ENCODE measurements at places on chromosomes 2 and 18.

DNA sequence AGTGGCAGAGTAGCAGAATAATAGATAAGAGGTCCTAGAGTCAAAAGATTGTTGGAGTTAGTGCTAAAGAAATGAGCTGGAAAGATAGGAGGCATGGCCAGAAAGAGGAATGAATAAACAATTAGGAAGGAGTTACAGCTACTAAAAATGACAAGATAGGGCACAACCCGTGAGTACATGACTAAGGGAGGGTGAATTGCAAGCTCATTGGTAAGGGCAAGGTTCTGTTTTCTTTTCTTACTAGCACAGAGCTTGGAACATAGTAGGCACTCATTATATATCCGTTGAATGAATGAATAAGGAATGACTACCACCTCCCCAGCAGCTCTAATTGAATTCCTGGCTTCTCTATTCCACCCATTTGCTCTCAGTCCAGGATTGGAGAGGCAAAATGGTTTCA, 5.7 kb upstream of the MARCO start:
- no peak for DNase-seq

- DNase-seq = no peak
Measured at GRCh38 chr2:130339885-130340745, 2.6 kb upstream of the IMP4 start.

DNA sequence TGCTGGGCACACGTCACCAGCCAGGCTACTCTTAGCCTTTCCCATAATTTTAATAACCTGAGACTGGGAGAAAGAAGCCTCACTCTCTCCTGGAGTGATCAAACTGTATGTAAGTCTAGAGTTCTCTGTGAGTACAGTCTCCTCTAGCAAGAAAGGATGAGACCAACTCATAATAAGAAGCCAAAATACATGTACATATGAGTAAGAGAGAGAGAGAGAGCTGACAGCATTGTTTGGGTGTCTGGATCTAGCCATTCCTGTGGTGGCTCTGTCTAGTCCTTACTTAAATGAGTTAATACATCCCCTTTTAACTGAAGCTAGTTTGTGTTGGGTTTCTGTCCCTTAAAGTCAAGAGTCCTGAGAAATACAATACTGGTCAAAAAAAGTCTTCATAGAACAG, 26.0 kb upstream of the ANXA4 start:
- DNase-seq = no peak

DNA sequence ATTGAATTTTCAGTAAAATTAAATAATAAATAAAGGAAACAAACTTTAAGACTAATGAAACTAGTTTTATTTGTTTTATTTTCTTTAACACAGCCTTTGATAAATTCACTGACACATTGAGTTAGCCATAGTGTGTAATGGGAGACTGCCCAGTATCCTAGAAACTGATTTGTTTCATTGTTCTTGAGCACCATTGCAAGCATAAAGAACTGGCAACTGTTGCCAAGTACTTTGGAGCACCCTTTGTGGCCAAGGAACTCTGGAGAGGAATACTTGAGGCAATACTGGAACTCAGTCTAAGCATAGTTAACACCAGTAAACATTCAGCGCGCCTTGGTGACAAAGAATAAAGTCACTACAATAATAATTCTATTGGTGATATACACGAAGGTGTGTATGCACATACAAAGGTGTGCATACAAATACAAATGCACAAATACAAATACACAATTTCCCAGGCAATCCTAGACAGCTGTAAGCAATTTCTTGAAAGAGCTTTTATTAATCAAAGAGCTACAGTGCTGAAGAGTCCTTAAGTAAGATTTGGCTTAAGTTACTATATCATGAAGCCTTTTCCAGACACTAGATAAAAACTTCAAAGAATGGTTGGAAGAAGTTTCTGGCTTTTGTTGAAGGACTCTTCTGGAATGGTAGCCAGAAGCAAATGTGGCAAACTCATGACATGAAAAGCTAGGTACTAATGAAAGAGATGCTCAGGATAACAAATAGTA, 1371.2 kb downstream of the LRP1B start:
- no peak for DNase-seq

DNA sequence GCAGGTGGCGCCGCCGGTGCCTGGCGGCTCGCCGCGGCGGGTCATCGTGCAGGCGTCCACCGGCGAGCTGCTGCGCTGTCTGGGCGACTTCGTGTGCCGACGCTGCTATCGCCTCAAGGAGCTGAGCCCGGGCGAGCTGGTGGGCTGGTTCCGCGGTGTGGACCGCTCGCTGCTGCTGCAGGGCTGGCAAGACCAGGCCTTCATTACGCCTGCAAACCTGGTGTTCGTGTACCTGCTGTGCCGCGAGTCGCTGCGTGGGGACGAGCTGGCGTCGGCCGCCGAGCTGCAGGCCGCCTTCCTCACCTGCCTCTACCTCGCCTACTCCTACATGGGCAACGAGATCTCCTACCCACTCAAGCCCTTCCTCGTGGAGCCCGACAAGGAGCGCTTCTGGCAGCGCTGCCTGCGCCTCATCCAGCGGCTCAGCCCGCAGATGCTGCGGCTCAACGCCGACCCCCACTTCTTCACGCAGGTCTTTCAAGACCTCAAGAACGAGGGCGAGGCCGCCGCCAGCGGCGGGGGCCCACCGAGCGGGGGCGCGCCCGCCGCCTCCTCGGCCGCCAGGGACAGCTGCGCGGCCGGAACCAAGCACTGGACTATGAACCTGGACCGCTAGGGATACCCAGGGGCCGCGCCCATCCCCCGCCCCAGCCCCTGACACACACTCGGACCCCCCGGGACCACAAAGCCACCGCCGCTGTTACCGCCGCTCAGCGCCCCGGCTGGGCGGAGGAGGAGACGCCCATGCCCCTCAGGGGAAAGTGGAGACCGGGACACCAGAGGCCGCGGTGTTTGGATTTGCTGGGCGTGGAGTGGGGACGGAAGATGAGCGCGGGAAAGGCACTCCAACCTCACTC, 1.1 kb downstream of the CDK5R2 start:
- DNase-seq = peak; percentile 19

DNA sequence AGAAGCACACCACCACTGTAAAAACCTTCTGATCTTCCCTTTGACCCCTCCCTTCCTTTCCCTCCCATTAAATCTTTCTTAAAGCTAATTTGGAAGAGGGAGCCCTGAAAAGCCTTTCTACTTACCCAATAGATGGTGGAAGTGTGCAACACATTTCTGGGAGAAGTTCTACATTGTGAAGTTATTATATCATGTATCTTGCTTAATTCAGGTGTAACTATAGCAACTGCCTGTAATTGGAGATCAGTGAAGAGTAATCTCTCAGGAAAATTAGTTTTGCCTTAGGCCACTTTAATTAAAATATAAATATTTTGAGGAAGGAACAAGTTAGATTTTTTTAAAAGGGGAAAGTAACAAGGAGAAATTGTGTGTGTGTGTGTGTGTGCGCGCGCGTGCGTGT, 266.0 kb downstream of the SH3BP4 start:
- DNase-seq = no peak

- DNase-seq = no peak
Measured at GRCh38 chr2:60544062-60544461, 9.4 kb downstream of the BCL11A start.

GRCh38 chr2:205767617-205768016, 85.3 kb downstream of the NRP2 start:
- DNase-seq = no peak

DNA sequence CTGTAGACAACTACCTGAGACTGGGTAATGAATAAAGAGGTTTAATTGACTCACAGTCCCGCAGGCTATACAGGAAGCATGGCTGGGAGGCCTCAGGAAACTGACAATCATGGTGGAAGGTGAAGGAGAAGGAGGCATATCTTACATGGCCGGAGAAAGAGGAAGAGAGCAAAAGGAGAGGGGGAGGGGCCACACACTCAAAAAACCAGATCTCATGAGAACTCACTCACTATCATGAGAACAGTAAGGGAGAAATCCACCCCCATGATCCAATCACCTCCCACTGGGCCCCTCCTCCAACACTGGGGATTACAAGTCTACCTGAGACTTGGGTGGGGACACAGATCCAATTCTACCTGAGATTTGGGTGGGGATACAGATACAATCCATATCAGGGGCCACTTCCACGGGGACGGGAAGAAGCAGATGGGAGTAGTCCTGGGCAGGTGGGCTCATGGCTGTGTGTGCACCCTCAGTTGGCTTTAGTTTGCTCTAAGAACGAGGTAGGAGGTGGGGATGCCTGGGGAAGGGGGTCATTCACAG, 9.9 kb downstream of the MAB21L4 start:
- DNase-seq = no peak

GRCh38 chr2:72813841-72814240, 12.0 kb downstream of the EXOC6B start:
- DNase-seq = no peak

GRCh38 chr2:197307236-197307932, 3.2 kb downstream of the ANKRD44 start:
- DNase-seq = no peak

- DNase-seq = no peak
Measured at GRCh38 chr2:1141079-1141478, 190.4 kb downstream of the SNTG2 start.

Data from NCI-H510A (cell line).